ENCODE measurements at places on chromosomes 16 and 17.

DNA sequence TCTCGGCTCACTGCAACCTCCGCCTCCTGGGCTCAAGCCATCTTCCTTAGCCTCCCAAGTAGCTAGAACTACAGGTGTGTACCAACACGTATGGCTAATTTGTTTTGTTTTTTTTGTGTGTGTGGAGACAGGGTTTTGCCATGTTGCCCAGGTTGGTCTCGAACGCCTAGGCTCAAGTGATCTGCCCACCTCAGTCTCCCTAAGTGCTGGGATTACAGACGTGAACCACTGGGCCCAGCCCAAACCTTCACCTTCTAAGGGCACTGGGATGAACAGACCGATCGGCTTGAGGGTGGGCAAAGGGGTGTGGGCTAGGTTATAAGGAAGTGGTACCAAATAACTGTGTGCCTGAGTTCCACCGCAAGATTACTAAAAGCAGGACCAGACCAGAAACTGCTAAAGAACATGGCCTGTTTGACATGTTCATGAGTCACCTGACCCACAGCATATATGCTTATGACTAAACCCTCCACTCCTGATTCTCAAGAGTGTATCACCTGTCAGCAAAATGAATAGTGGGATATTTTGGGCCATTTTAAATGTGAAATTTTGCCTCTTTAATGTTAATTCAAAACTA is 8.1 kb downstream of the TMEM97 start:
- peak; percentile 86 for DNase-seq

DNA sequence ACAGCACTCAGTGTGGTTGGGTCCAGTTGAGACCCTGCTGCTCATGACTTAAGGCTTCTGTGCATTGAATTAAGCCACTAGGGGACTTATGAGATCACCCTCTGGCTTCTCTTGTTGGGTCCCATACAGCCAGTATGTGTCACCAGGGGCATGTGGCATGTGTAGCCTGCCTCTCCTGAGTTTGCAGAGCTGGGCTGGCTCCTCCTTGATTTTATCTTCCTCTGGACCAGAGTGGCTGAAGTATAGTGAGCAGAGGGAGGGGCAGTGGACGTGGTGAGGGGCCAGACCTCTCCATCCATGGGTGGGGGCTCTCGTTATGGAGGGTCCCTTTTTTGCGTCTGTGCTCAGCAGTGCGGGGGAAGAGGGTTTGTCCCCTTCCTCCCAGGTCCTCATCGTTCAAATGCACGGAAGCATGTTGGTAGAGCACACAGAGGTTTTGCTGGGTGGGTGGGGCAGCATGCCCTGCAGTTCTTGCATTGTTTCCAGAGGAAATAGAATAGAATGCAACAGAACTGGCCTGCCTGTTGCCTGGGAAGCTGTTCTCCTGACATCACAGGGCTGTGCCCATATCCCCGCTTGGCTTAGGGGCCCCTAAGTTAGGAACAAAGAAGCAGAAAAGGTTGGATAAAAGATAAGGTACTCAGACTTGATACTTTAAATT is 77.4 kb downstream of the SPECC1 start:
- DNase-seq, result no peak

GRCh38 chr16:78092758-78093157 is 6.7 kb upstream of the WWOX start:
- no peak for DNase-seq

GRCh38 chr16:29816694-29817441 is 916 bp downstream of the PAGR1 start:
- peak; percentile 68 for DNase-seq

DNA sequence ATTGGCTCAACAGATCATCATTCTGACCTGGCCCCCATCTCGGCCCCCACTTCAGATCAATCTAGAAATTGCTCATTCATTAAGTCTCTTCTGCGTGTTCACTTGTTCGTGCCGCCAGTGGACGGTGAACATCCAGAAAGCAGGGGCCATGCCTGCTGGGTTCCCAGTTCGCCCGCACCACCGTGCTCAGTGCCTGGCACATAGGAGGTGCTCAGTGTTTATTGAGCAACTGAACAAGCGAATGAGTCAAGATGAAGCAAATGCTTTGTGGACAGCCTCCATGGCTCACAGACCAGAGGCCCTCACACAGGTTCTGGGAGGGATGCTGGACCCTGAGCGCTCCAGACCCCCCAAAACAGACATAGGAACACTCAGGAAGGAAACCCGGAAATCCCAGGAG is 13.9 kb downstream of the BEAN1 start:
- DNase-seq, result no peak

- no peak for DNase-seq
Observed at GRCh38 chr17:65193305-65193704, 56.1 kb downstream of the RGS9 start.

Data from activated CD4-positive, alpha-beta T cell treated with anti-CD3 and anti-CD28 coated beads, Interleukin-2, Interleukin-4, amounts not matched to agents 100 ng/mL and 50 ng/mL, durations not matched to agents 16 hours and 8 hours (primary cell).